ENCODE measurements at places on chromosomes 7 and 10.

GRCh38 chr7:91165846-91166230 lies 98.4 kb upstream of the FZD1 start:
- no peak for DNase-seq

GRCh38 chr10:98577168-98577567 lies 130.4 kb upstream of the HPS1 start:
- DNase-seq = no peak

DNA sequence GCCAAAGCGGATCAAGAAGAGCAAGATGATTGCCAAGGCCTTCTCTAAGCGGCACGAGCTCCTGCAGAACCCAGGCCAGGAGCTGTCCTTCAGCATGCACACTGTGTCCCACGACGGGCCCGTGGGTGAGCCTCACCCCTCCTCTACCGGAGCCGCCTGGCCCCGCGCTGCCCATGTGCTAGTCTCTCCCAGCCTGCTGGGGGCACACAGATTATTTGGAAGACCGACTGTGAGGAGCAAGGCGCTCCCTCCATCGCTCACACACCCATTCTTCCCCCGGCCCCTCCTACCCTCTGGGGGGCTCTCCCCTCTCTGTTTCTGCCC lies 13.9 kb upstream of the AHCYL2 start:
- no peak for DNase-seq

- DNase-seq = no peak
Observed at GRCh38 chr10:13709931-13710650, 123.3 kb downstream of the PRPF18 start.

GRCh38 chr10:5461203-5461588 lies 38.2 kb downstream of the CALML5 start:
- DNase-seq = no peak

GRCh38 chr10:74645692-74646091 lies 180.7 kb upstream of the KAT6B start:
- DNase-seq = no peak

DNA sequence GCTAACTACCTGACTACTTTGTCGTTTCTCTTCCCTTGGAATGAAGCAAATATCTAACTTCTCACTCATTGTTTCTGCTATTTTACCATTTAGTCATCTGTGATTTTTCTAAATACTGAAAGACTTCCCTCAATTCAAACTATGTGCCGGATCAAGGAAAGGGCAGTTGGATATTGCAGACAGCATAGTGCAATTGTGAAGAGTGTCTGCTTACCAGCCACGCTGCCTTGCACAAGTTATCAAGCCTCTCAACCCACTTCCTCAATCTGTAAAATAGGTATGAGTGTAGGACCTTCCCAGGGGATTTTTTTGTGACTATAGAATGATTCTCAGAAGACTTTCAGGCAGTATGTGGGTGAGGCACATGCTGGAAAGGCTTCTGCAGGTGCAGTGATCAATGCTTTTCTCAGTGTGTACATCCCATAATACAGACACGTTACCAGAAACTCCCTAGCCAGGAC lies 54.3 kb downstream of the EGFR start:
- DNase-seq = no peak

DNA sequence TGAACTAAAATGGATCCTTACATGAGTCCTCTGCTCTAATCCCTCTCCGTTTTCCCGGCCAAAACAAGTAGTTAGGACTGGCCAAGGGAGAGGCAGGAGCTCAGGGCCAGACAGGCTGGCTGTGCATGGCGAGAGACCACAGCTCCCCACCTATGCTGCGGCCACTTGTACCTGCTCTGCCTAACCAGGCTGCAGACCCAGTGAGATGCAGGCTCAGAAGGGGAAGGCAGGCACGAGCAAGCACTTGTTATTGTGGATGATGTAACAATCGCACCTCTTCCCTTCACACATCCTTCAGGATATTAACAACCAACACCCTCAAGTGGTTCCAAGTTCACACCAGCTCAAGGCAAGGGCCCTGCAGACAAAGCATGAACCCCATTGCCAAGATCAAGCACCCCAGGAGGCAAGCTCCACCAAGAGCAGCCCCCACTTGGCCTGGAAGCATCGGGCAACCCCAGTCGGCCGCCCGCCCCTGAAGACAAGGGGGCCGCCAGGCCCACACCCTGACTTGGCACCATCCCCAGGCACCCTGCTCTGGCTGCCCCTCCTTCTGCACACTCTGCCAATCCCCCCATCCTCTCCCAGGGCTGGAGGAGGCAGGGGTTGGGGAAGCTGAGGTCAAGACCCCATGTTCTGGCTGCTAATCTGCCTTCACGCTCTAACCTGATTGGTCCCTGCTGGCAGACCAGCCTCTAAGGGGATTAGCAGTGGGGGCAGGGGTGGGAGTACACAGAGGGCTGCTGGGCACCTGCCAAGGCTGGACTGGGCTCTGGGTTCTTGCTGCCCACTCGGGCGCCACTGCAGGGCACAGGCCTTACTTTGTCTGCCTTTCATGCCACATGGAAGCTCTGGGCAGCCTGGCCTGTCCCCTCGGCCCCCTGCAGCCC lies 111.3 kb downstream of the SLIT1 start:
- DNase-seq = no peak

DNA sequence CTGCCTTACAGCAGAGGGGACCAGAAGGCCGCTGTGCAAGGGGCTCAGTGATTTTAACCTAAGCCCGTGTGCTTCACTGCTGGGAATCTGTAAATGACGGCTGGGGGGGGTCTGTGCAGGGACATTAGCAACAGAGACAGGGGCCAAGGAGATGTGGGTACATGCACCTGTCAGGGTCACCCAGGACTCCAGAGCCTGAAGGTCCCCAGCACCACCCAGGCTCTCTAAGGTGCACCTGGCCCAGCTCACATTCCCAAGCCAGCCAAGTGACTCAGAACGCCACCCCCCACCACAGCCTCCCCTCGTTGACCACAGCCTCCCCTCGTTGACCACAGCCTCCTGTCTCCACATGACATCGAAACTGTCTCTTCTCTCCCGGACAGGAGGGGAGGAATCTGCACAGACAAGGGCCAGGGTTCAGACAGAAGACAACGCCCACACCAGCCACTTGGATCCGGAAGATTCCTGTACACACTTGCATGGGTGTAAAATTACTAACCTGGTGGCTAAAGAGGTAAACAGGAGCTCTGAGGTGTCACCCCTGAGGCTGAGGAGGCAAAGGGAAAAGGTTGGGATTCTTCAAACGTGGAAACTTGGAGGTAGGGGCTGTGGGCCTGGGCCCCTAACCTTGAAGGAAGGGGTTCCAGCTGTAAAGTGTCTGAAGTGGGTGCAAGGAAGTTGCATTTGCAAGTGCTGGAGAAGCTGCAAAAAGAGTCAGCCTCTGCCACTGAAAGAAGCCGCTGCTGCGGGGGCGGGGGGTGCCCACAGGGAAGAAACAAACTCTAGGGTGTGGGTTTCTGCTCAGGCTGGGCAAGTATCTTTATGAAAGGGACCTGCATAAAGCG lies 27.0 kb downstream of the CALML3 start:
- no peak for DNase-seq

DNA sequence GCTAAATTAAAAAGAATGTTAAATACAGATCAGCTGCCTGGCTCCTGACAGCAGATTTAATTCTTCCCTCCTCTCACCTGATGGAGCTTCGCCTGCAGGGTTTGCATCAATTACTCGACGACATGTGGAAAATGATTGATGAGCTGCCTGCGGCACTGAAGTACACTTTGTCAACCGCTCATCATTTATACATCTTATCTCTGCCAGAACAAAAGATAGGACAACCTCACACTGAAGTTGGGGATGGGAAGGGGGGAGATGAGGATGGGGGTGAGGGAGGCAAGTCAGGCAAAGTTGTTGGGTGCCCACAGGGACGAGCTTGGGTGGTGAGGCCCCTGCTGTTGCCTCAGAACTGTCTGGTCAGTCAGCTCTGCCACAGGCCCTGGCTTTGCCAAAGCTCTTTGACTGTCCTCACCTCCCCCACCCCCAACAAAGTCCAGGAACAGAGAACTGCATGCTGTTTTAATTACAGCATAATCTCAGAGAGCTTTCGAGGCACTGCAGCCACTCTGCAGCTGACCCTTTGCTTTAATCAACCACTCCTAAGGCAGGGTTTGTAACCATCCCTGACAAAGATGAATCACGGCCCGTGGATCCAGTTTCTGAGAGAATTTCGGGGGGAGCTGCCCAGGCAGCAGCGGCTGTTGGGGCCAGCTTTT lies 702.3 kb downstream of the LRMDA start:
- peak; percentile 24 for DNase-seq

GRCh38 chr7:147578196-147578595 lies 1012.4 kb upstream of the C7orf33 start:
- DNase-seq = no peak
